ENCODE measurements at places on chromosomes 16 and 17. TPM values are rescaled to one million over a fixed set of nuclear protein-coding genes. Genes with fewer than 3 reads are reported as not detected.

SLC2A4 gene
- total RNA-seq, result 0.16 TPM

HASPIN gene
- total RNA-seq, result 15.7 TPM

BOLA2B gene
- 163 TPM for total RNA-seq

KRT39 gene
- not detected for total RNA-seq

CAMKK1 gene
- total RNA-seq, result 20.4 TPM

TP53TG3F gene
- 0.31 TPM for total RNA-seq

CES4A gene
- 1.2 TPM for total RNA-seq

RNF135 gene
- 26.3 TPM for total RNA-seq

KCNAB3 gene
- 2.4 TPM for total RNA-seq

CACNG3 gene
- total RNA-seq, result not detected

EPX gene
- not detected for total RNA-seq

Measured in A549 treated with DMSO at 1 μM for 4 hours (cell line).